Nucleus accumbens (tissue), 56 donors: ENCODE measurements at places on chromosomes 5 and 9.

- no peak for DNase-seq
Measured at GRCh38 chr5:125017796-125018195, 271.4 kb upstream of the ZNF608 start.

- DNase-seq, result no peak
Measured at GRCh38 chr9:121503444-121503843, 3.8 kb upstream of the GGTA1 start.

DNA sequence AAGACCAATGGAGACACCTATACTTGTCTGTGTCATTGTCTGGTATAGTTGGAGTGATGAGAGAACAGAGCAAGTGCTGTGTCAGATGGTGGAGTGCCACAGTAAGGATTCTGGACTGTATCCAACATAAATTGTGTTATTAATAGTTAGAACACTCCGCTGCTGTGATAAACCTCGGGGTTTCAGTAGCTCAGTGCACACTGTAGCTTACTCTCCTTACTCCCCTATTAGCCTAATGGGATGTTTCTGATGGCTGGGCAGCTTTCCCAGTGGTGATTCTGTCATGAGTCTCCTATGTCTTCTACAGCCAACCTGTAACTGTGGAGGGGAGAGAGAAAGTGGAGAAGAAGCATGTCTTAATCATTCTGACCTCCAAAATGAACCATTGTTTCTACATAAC is 127.6 kb upstream of the PTCH1 start:
- no peak for DNase-seq

DNA sequence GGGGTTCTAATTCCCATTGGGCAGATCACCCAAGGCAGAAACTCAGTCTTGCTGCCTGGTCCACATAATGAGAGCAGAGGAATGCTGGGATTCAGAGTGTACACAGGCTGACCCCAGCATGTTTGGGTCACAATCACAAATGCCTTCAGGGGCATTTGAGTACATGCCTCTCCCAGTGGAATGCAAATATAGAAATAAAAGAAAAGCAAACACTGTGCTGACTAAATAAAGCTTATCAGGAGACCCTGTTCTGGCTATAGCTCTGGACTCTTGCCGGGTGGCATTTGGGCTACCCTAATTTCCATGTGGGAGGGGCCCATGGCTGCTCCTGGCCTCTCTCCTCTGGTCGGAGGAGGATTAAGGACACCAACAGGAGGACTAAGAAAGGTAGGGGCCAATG is 121.4 kb downstream of the DOCK8 start:
- no peak for DNase-seq

- DNase-seq, result no peak
Measured at GRCh38 chr9:89418882-89419640, 78.9 kb downstream of the SEMA4D start.

DNA sequence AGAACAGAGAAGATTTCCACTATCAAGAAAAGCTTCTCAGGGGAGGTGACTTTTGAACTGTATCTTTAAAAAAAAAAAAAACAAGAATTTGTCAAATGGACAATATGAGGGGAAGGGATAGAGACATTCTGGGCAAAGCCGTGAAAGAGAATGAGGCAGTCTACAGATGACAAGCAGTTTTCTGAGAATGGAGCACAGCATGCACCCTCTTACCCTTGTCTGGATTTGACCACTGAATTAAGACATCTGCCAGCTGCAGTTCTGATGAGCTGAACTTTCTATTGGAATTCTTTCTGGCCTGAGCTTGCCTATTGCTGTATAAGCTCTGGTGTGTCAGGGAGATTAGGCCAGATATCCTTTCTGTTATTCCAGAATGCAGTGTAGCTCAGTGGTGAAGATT is 10.3 kb upstream of the RANBP3L start:
- no peak for DNase-seq
